Stimulated activated CD4-positive, alpha-beta T cell treated with anti-CD3 and anti-CD28 coated beads, Interleukin-1b, Interleukin-23, amount 100 ng/mL, for 48 hours (primary cell): ENCODE measurements at places on chromosomes 7 and 10.

DNA sequence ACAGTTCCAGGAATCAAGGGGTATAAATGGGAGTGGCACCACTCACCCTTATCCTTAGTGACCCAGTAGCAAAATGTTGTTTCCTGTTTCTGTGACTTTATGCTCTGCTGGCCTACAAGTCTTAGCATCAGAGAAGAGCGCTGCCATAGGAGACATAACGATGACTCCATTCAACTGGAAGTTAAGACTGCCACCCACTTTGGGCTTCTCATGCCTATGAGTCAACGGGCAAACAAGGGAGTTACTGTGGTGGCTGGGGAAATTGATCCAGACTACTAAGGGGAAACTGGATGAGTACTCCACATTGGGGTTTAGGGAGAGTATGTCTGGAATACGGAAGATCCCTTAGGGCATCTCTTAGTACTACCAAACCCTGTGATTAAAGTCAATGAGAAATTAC is 40.6 kb upstream of the PIK3CG start:
- no peak for DNase-seq

DNA sequence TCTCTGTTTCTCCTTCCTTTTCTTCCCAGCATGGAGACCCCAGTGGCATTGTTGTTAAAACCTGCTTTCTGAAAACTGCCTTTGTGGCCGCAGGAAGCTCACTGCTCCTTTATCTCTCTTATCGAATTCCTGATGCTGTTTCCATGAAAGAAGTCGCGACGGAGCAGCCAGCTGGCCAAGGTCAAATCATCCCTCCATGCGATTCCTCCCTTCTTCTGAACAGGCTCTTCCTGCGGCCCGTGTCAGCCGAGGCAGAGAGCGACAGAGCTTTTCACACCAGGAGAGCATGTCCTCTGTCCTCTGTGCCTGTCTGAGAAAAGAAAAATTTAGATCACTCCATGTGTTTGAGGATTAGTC is 242.1 kb upstream of the PITRM1 start:
- DNase-seq, result no peak

- DNase-seq, result no peak
Observed at GRCh38 chr10:48697821-48698764, 13.4 kb downstream of the WDFY4 start.

DNA sequence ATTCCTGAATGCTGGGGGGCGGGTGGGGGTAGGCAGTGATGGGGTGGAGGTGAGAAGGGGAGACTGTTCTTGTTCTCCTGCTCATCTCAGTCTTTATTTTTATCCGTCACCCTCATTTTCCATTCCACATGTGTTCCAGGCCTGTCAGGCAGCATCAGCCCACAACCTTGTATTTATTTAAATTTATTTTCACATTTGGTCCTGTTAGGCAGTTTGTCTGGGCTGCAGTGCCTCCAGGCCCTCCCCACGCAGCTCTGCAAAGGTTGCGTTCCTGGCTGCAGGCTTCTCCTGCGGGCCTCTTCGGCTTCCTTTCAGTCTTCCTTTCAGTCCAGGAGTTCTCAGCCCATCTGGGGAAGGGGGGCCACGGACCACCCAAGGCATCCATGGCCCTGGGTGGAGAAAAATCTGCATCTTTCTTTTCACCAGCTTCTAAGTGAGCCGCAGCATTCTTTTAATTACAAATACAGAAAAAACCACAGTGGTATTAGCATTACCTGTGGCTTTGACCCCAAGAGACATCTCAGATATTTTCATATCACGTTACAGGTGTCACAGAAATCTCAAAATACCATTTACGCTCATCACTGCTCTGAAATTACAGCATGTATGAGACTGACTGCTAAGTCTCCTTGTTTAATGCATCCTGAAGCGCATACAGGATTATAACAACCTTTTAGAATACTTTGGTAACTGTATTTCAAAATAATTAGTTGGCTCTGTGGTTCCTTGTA is 94.0 kb downstream of the C10orf105 start:
- no peak for DNase-seq

DNA sequence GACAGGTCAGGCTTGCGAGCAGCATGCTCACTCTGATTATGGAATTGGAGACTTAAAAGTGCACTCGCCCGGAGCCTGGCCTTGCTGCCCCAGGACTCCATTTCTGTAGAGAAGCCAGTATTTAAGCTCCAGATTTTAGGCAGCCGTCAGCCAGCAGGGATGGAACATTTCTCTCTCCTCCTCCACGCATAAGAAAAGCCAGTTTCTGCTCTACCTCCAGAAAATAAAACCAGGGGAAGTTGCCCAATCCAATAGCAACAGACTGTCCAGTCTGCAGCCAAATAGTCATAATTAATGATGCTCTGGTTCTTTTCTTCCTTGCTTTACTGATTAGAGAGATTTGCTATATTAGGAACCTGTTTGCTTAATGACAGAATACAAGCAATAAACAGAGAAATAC is 203.2 kb downstream of the GFRA1 start:
- DNase-seq, result no peak

- DNase-seq, result no peak
Observed at GRCh38 chr7:83996879-83997278, 197.7 kb downstream of the SEMA3A start.

GRCh38 chr7:33998476-33998875 is 93.1 kb downstream of the BMPER start:
- DNase-seq, result no peak
